ENCODE measurements at places on chromosomes 7 and 10.

GRCh38 chr7:8136051-8136730 lies 125.8 kb downstream of the ICA1 start:
- DNase-seq = no peak

- no peak for DNase-seq
Measured at GRCh38 chr10:89055159-89055558, 64.6 kb downstream of the FAS start.

- no peak for DNase-seq
Measured at GRCh38 chr10:97034958-97035769, 150.6 kb downstream of the SLIT1 start.

- DNase-seq = peak; percentile 42
Measured at GRCh38 chr10:42970451-42971250, 106.2 kb upstream of the RET start.

DNA sequence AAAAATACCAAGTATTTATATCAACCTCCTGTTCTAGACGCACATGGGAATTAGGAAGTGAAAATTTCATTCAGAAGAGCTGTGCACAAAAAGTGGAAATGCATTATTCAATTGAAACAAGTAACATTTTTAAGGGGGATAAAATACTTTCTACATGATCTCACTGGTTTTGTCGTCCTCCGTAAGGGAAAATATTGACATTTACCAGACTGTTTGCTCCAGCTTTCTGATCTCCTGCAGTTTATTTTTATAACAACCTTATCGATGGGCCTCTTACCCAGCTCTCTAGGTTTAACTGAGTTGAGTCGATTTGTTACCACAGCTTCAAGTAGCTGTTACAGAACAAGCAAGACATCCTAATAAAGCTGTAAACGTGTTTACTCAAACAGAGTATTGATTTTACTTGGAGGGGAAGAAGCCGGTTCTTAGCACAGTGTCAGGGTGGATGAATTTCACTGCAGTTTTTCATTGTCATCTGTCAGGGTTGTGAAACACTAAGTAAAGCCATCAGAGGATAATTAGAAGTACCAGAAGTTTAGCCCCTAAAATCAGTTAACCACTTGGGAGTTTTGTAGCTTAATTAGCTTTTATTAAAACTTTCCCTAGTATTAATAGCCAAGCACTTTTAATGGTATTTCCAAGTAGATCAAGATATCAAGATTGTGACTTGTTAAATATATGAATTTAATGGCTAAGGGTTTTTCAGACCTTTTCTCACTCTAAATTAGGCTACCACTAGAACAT lies 142.6 kb upstream of the KAT6B start:
- peak; percentile 28 for DNase-seq

DNA sequence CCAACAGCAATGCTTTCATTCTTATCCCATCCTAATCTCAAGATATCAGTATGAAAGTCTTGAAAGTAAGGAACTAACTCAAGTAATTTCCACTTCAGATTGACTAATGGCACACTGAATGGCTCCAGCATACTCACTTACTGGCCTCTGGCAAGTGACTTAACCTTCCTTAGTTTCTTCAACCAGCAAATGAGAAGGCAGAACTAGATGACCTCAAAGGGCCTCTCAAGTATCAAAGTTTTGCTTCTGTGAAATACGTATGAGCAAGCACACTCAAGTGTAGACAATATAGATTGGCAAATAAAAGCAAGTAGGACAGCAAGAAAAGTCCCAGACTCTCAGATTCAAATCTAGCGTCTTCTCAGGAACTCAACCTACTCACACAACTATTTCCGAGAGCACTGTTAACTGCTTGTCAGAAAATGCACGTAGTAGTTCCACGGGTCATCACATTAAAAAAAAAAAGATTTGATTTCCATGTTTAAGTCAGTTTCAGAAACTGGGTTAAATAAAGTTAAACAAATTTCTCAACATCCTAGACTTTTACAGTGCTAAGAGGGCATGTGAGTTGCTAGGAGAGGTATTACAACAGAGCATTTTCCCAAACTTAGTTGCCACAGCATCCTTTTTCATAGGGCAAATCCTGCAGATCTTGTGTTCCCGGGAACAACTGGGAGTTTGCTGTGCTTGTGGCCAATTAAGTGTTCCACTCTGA lies 276.9 kb upstream of the KLF14 start:
- peak; percentile 72 for DNase-seq

GRCh38 chr10:70738006-70738760 lies 47.0 kb downstream of the TBATA start:
- no peak for DNase-seq

DNA sequence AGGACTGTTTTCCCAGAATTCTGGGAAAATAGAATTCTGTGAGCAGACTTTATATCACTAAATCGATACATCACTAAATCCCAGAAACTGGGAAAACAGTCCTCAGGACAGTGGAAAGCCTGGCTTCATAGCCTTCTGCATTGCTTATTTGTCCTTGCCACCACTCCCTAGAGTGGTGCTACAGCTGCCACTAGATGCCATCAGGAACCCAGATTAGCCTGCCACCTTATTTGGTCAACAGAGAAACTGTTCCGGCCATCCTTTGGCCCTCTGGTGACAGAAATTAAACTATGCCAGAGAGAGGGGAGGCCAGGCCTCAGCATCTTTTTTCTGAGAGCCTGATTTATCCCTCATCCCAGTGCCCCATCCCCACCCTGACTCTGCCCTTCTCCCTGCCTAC lies 19.6 kb upstream of the NFKB2 start:
- no peak for DNase-seq

- no peak for DNase-seq
Measured at GRCh38 chr7:31108097-31108657, 56.1 kb downstream of the ADCYAP1R1 start.

GRCh38 chr10:100006243-100006886 lies 3.4 kb downstream of the DNMBP start:
- peak; percentile 50 for DNase-seq

GRCh38 chr7:114086914-114087652 lies 168.3 kb upstream of the PPP1R3A start:
- no peak for DNase-seq

GRCh38 chr7:107594961-107595737 lies 15.1 kb downstream of the BCAP29 start:
- DNase-seq = no peak

DNA sequence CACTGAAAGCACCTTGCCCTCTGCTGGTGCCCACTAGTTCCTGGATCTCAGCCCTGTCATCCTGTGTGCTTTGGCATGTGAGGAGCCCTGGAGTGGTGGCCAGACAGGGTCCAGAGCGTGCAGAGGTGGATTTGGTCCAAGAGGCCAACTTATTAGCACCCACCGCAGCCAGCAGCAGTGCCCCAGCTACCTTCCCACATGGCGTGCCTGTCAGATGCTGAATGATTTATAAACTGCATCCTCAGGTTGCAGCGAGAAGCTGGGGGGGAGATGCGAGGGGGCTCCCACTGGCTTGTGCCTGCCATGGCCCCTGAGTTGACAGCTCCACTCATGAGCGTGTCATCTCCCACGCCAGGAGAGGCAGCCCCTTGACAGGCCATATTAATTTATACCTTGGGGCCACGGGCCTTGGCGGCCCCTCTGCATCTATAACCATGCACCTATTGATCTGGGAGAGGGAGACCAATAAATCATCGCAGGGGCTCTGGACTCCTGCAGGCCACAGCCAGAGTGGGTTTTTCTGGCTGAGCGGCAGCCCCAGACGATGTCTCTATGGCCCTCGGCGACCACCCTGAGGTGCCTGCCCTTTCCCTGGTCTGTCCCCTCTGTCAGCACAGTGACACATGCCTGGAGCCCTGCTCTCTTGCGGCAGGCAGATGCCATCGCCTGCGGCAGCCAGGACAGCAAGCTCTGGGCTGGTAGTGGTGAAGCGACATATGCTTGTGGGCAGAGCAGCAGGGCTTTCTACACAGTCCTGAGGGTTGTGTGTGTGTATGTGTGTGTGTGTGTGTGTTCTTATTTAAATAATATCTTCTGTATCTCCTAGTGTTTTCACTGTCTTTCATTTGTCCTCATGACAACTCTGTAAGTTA lies 120.8 kb downstream of the CDH23 start:
- DNase-seq = no peak

GRCh38 chr10:89245802-89246201 lies 5.8 kb downstream of the LIPA start:
- peak; percentile 48 for DNase-seq

- DNase-seq = peak; percentile 19
Measured at GRCh38 chr7:148712678-148713329, 14.1 kb downstream of the CUL1 start.

GRCh38 chr7:7175075-7175695 lies 7.2 kb upstream of the C1GALT1 start:
- no peak for DNase-seq

GRCh38 chr10:27564880-27565279 lies 60.8 kb downstream of the RAB18 start:
- DNase-seq = no peak

- DNase-seq = no peak
Measured at GRCh38 chr10:11057448-11057847, 39.8 kb downstream of the CELF2 start.

DNA sequence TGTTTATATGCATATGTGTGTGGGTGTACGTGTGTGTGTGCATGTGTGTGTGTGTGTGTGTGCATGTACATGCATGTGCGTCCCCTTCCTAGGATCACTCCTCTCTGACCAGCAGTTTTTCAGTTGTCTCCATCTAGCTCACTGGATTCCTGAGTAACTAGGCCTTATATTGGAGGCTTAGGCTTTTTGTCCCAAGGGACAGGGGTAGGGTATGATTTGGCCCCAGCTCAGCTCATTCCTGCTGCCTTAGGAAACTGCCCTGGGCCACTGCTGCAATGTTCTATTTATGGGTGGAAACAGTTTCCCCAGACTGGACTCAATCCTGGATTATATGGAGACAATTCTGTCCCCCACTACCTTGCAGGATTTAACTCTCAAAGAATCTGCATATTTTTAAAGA lies 68.8 kb upstream of the SDK1 start:
- no peak for DNase-seq

DNA sequence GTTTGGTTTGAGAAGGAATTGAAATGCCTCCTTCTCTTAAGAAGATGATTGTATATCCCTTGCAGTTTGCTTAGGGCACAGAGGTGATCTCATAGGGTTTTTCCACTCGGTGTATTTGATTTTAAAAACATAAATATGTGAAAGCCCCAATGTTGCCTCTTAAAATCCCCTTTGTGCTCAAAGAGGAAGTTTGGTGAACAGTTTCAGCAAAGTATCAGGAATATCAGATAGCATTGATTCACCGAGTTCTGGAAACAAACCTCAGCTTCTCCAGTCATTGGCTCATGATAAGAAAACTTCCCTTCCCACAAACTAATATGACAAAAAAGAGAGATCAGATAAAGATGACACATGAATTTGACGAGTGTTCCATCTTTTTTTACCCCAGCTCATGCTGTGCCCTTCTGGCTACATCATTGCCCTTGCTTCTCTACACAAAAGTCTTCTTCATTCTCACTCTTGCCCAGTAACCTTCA lies 20.1 kb upstream of the SMNDC1 start:
- DNase-seq = no peak

DNA sequence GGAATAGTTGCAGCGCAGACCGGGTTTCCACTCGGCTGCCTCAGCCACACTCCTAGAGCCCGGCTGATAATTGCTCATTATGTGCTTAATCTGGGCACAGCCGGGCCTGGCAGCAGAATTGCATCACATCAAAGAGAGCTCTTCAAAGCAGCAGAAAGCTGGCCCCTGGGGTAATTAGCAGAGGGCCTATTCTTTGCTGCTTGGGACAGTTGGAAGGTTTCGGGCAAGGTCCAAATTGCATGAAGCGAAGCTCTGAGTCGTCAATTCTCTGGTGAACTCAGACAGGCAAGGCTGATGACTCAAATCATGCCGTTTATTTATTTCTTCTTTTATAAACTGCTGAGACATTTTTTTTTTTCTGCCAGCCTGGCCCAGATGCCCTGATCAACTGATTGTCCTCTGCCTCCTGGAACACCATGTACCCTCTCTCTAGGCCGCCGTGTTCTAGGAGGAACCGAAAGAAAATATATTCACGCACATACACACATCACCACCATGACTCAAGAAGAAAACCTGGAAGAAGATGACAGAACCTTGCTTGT lies 242.2 kb downstream of the RAB11FIP2 start:
- no peak for DNase-seq

DNA sequence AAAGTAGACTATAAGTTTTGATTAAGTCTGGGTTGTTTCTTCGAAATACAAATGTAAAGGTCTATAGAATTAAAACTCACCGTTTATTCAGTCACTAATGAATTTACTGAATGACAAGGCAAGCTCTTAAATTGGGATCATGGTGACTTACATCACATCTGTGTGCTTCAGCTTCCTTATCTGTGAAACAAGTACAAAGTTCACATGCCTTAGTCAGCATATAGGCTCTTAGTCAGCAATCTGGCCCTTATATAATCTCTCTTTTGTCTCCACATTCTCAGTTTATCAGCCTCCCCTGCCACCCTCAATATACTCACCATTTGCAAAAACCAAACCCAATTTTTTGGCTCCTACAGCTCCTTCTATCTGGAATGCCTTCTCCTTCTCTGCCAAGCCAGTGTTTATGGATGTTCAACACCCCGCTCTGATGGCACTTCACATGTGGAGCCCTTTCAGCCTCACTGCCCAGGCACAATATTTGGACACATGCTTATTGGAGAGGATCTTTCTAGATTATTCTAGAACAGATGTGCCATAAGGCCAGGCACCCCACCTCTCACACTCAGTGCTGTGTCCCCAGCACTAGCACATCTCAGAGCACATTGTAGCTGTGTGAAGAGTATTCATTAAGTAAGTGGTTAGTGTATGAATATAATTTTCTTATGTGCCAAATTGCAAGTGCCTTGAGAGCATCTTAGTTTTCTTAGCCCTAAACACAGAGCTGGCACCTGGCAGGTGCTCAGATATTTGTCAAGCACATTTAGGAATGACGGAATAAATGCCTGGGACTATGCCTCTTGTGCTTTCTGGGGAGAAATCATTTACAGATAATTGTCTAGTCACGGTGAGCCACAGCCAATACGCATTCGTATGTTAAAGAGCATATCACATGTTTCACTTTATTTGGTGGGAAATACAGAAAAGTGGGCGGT lies 9.8 kb upstream of the LAMB1 start:
- peak; percentile 39 for DNase-seq

- no peak for DNase-seq
Measured at GRCh38 chr10:117391436-117392205, 16.4 kb upstream of the PDZD8 start.

- DNase-seq = no peak
Measured at GRCh38 chr10:46559231-46559671, 2.8 kb upstream of the GPRIN2 start.

DNA sequence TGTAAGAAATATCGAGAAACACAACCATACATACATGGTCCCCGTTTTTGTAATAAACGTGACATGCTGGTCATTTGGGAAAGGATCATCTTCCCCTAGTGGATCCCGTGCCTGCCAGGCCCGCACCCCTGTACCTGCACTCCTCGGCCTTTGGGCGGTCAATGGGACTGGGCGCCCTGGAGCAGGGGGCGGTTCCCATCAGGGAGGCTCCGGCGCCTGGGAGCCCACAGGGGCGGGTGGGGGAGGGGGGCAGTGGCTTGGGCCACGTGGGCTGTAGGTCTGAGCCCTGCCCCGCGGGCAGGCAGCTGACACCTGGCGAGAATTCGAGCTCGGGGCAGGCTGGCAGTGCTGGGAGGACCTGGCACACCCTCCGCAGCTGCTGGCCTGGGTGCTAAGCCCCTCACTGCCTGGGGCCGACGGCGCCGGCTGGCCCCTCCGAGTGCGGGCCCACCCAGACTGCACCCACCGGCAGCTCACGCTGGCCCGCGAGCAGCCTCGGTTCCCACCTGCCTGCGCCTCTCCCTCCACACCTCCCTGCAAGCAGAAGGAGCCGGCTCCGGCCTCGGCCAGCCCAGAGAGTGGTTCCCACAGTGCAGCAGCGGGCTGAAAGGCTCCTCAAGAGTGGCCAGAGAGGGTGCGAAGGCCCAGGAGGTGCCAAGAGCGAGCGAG lies 361.6 kb upstream of the GRM3 start:
- DNase-seq = no peak
